ENCODE measurements at places on chromosomes 7 and 10.

DNA sequence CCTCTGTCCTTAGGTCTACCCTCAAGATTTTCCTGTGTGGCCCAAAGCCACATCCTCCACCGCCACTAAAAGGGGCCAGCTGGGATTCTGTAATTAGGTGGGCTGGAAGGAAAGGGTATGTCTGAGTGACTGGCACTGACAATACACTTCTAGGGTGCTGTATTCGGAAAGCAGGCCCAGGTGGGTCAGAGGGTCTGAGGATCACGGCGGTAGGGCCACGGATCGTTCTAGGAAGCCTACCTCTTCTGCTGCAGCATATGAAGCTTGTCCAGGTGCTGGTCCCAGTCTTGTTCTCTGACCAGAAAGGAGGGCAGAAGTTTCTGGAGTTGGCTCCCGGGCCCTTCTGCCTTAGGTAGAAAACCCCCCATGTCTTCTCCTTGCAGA is 462 bp downstream of the TRPV5 start:
- DNase-seq = no peak

GRCh38 chr7:106592282-106593027 is 68.5 kb downstream of the CCDC71L start:
- DNase-seq = no peak

GRCh38 chr10:132386419-132386831 is 10.6 kb upstream of the PWWP2B start:
- no peak for DNase-seq

GRCh38 chr7:74022507-74022906 is 5.5 kb upstream of the ELN start:
- DNase-seq = no peak

- no peak for DNase-seq
Observed at GRCh38 chr10:34800624-34801023, 14.5 kb downstream of the PARD3 start.

DNA sequence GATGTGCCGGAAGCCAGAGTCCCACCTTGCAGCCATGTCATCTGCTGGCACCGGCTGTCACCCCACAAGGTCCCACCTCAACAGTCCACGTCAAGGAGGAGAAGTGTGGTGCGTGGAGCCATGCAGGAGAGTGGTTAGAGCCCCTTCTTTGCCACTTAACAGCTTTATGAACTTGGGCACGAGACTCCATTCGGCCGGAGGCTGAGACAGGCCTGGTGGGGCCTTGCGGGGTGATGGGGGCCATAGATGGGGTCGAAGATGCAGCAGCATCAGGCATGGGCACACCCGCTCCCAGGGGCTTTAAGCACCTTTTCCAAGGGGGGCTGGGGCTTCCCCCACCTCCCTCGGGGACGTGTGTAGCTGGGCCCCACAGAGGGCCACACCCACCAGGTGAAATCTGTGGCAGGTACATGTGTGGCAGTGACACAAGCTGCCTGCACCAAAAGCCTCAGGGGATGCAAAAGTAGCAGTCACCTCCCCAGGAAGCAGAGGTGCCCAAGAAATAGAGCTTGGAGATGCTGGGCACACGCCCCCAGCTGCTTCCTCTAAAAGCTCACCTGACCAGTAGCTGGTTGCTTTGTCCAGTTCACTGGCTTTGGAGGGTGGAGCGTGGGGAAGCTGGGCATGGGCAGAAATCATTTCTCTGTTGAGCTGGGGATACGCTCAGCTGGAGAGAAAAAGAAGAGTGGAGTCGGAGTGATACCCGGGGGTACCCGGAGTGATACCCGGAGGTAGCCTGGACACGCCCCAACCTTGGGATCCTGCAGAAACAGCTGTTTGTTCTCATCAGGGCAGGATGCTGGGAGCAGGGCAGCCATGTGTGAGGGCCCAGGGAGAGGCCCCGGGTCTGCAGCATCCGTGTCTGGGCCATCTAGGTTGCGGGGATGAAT is 199.8 kb downstream of the EBF3 start:
- no peak for DNase-seq

DNA sequence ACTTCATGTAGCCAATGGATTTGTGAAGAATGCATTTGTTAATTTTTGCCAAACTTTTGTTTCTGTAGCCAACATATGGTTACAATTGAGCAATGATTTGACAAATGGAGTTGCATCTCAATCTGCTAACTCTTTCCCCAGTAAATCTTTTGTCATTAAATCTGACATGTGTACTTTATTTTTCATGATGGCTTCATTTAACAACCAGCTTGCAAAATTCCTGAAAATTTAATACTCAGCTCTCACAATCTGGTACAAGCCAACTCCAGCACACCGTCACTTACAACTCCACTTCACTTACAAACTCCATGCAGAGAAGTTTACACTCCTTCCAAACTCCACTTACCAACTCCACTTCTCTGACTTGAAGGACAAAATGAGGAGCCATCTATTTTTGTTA is 26.5 kb upstream of the HIBADH start:
- no peak for DNase-seq

DNA sequence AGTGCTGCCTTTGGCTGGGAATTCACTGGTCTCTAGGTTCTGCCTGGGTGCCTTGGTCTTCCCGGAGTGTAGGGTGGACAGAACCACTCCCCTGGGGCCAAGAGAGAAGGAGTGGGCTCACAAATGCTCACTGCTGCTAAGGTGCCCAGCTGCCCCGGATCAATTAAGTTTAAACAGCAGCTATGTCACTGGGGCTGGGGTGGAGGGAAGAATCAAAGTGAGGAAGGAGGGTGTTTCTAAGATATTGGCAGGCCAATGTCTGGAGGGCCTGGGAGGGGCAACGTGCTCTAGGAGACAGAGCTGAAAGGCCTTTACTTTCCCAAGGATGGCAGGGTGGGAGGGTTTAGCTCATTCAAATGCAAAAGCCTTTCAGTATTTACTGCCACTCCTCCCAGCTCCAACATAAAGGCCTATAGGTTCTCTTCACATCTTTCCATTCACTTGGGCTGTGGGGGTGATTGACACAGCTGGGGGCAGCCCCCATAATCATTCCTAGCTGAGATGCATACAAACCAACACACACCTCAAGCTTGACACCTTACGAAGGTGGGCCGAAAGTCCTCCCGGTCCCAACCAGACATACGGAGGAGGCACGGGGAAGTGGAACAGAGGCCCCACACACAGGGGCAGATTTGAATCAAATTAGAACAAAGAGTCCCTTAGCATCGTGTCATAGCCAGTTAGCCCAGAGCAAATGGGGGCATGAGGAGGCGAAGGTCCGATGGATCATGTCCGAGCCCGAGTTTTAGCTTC is 108.0 kb upstream of the EFCAB10 start:
- no peak for DNase-seq

- peak; percentile 77 for DNase-seq
Observed at GRCh38 chr7:25093268-25093826, 31.7 kb downstream of the CYCS start.

DNA sequence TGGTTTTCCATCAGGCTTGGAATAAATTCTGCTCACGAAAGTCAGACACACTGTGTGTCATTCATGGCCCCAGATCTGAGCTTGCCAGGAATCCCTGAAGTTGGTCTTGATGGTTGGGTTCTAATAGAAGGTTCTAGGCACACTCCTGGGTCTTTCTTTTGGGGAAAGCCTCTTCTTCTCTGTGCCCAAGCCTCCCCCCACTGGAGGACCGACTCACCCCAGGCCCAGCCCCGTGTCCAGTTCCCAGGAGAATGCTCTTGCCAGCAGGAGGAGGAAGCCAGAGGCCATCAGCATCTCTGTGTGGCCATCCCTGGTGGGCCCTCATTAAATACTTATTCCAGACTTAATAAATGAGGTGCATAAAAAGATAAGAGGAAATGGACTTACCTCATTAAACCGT is 548.0 kb downstream of the TCERG1L start:
- DNase-seq = no peak

GRCh38 chr10:13512564-13512963 is 16.2 kb downstream of the BEND7 start:
- DNase-seq = no peak

- DNase-seq = no peak
Observed at GRCh38 chr10:73552819-73553715, 38.1 kb downstream of the USP54 start.

- DNase-seq = peak; percentile 43
Observed at GRCh38 chr10:71713135-71714030, 6.2 kb downstream of the C10orf105 start.

DNA sequence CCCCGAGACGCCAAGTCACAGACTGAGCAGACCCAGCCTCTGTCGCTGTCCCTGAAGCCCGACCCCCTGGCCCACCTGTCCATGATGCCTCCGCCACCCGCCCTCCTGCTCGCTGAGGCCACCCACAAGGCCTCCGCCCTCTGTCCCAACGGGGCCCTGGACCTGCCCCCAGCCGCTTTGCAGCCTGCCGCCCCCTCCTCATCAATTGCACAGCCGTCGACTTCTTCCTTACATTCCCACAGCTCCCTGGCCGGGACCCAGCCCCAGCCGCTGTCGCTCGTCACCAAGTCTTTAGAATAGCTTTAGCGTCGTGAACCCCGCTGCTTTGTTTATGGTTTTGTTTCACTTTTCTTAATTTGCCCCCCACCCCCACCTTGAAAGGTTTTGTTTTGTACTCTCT is 215.6 kb downstream of the TCF7L2 start:
- no peak for DNase-seq

DNA sequence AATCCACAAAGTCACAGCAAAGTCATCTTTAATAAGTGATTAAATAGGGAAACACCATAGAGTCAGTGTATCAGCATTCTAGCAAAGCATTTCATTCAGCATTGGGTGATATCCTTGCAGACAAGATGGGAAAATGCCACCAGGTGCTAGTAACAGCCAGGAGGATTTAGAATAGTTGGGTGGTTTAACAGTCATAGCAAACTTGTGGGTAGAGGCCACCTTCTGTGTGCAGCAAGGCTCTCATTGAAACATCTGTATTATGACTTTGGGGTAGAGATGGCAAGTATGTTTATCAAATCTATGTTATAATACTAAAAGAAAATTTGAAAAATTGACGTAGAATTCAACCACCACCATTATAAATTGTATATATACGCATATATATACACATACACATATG is 26.4 kb upstream of the ADO start:
- DNase-seq = no peak

DNA sequence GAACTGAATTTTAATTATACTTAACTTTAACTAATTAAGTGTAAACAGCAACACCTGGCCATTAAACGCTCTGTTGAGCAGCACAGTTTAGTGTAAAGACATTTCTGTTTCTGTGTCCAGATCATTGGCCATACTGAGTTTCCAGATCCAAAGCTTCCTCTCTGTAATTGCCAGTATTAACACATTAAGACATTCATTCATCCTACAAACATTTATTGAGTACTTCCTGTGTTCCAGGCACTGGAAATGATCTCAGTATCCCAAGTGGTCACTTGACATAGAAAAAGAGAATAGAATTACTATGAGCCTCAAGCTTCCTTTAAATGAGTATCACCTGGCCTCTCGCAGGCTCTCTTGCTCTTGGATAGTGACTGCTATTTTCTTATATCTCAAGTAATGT is 618.1 kb downstream of the SORCS3 start:
- DNase-seq = no peak

DNA sequence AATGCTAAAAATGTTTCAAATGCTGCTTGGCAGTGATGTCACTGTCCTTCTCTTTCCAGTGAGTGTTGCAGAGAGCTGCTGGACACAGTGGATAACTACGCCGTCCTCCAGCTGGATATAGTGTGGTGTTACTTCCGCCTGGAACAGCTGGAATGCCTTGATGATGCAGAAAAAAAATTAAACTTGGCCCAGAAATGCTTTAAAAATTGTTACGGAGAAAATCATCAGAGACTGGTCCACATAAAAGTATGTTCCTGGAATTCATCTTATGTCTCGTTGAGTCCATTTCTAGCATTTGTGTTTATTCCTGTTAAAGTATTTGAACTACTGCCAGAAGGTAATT is 25.2 kb downstream of the NUB1 start:
- peak; percentile 39 for DNase-seq

DNA sequence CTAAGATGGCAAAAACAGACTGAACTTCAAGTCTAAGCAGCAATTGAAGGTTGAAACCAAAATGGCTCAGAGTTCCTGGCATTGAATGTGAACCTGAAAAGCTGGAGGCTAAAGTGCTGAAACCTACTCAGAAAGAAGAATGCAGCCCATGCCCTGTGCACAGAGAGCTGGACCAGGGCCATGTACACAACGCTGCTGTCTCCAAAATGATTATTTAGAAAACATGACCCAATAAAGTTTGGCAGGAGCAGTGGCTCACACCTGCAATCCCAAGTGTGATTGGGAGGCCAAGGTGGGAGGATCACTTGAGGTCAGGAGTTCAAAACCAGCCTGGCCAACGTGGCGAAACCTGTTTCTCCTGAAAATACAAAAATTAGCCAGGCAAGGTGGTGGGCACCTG is 158.9 kb downstream of the AKR1D1 start:
- DNase-seq = no peak

- no peak for DNase-seq
Observed at GRCh38 chr7:28297801-28298459, 114.4 kb upstream of the CREB5 start.

- DNase-seq = no peak
Observed at GRCh38 chr10:95698415-95698814, 4.7 kb upstream of the TCTN3 start.

DNA sequence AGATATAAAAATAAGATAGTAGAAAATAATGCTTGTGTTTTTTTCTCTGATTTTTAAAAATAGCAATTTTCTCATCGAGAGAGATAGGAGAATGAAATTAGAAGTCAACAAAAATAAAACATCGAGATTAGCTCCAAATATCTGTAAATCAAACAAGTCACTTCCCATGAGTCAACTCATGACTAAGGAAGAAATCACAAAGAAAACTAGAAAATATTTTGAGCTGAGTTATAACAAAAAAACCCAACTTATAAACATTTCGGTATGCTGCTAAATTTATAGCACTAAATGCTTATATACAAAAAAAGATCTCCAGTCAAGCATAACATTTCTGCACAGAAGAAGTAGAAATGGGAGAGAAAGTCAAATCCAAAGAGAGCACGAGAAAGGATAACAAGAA is 140.1 kb downstream of the ITGA8 start:
- peak; percentile 53 for DNase-seq

GRCh38 chr7:27269455-27269854 is 26.9 kb downstream of the EVX1 start:
- DNase-seq = no peak

DNA sequence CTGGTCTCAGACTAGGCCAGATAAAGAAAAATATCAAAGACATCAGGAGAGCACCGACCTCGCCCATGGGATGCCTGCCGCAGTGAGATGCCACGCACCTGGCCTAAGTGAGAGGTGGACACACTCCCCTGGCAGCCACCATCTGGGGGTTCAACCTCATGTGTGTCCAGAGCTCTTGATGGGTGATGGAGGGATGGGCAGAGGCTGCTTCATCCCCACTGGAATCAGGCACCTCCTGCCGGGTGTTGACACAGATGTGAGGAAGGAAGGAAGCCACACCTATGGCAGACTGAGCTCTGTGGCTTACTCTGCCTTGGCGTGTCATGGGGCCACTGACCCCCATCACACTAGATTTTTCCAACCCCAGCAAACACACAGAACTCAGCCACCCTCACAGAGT is 11.4 kb downstream of the ZNF488 start:
- DNase-seq = no peak

GRCh38 chr7:69169386-69169785 is 428.9 kb upstream of the AUTS2 start:
- DNase-seq = no peak

GRCh38 chr10:20834825-20835224 is 62.3 kb downstream of the NEBL start:
- DNase-seq = no peak

GRCh38 chr7:139043823-139044812 is 8.3 kb upstream of the ZC3HAV1L start:
- no peak for DNase-seq

- no peak for DNase-seq
Observed at GRCh38 chr10:71359364-71360046, 37.2 kb upstream of the CDH23 start.

- DNase-seq = no peak
Observed at GRCh38 chr10:104347295-104348045, 6.2 kb upstream of the CFAP58 start.
